ENCODE measurements at places on chromosomes 13 and 19.

DNA sequence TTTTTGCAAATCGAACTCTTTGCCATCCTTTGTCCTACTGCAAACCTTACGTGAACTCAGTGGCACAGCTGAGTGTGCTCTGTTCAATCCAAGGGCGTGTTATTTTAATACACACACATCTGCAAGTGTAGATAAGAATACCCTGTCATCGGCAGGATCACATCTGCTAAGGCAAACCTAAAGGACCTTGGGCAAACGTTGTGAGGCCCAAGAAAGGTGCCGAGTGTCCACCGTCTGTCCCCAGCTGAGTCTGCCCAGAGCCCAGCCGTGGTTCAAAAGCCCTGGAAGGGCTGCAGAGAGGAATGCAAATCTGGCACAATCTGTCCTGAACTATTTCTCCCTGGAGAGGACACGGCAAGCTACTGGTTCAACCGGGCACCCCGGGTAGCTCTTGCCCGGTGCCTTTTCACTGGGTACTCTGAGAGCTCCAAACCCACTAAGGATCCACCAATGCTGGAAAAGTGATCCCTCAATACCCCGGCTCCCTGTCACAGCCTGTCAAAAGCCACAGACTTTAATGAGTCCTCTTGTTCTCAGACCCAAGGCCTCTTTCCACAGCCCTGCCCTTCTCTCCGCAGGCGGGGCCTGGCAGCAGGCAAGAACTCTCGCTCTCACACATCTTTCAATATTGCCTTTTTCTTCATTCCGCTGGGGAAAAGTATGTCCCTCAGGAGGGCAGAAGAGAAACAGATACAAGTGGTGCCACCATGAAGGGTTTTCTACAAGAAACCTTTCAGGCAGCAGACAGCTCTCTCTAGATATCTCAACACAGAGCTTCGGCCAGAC, 17.0 kb downstream of the SLC7A1 start:
- DNase-seq: no peak

GRCh38 chr13:63901630-63902029, 2486.0 kb upstream of the PCDH20 start:
- DNase-seq: no peak

GRCh38 chr13:110244976-110245375, 62.0 kb downstream of the COL4A1 start:
- DNase-seq: no peak

GRCh38 chr19:5911366-5911765, 2.7 kb upstream of the CAPS start:
- DNase-seq: no peak

GRCh38 chr19:5693195-5694166, 3.4 kb downstream of the RPL36 start:
- DNase-seq: peak; percentile 31

GRCh38 chr13:73223372-73223781, 164.6 kb downstream of the KLF5 start:
- peak; percentile 30 for DNase-seq

DNA sequence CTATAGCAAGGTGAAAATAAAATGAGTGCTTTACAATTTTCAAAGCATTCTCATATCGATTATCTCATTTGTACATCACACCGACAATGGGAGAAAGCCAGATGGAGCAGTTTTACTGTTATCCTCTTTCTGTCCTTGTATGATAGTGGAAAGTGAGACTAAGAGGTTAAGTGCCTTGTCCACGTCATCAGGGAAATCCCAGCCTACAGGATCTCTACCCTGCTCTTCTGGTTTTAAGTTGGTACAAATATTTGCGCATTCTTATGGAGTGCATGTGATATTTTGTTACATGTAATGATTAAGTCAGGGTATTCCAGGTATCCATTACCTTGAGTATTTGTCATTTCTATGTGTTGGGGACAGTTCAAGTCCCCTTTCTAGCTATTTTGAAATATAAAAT, 12.4 kb upstream of the ENOX1 start:
- DNase-seq: no peak

DNA sequence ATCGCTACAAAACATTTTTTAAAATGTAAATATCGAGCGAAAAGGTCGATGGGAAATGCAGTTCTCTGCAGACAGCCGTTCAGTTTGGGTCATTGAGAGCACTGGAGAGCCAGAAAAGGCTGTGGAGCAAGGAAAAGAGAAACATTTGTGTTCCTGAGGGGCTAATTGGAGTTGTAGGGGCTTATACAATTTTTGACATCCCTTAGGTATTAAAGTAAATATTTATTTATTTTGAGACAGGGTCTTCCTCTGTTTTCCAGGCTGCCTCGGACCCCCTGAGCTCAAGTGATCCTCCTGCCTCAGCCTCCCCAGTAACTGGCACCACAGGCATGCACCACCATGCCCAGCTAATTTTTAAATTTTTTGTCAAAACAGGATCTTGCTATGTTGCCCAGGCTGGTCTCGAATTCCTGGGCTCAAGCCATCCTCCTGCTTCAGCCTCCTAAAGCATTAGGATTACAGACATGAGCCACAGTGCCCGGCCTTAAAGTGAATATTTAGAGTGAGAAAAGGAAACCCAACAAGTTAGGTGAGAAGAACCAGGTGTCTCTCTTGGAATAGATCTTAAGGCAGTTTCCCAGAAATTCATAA, 825 bp upstream of the YIF1B start:
- no peak for DNase-seq

GRCh38 chr13:67437244-67437643, 207.1 kb upstream of the PCDH9 start:
- no peak for DNase-seq

GRCh38 chr13:34207334-34207733, 389.4 kb downstream of the RFC3 start:
- DNase-seq: no peak

DNA sequence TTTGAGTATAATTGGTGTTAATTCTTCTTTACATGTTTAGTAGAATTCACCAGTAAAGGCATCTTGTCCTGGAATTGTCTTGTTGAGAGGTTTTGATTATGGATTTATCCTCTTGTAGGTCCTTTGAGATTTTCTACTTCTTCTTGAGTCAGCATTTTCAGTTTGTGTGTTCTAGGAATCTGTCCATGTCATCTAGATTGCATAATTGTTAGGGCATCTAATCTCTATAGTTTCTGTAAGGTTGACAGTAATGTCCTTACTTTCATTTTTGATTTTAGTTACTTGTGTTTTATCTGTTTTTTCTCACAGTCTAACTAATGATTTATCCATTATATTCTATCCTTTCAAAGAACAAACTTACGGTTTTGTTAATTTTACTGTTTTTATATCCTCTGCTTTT, 492.0 kb downstream of the FGF9 start:
- DNase-seq: no peak

DNA sequence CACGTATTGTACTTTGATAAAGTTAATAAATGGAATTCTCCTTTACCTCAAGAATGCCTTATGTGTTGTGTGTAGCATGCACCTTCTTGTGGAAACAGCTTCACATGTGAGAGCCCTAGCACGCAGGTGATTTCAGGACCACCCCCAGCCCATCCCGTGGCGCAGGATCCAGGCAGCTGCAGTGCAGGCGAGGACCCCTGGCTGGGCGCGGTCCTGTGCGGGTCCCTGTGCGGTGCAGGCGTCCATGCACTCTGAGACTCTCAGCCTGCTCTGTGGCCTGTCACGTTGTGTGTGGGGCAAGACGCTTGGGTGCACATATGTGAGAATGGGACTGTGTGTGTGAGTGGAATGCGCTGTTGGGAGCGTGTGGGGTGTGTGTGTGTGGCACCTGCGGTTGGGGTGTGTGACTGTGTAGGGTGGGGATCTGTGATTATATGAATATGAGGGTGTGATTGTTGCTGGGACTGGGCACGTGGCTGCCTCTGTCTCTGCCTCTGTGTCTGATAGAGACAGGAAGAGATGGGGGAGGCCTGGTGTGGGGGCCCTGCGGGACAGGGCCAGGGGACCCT, 30.8 kb downstream of the WTIP start:
- no peak for DNase-seq

DNA sequence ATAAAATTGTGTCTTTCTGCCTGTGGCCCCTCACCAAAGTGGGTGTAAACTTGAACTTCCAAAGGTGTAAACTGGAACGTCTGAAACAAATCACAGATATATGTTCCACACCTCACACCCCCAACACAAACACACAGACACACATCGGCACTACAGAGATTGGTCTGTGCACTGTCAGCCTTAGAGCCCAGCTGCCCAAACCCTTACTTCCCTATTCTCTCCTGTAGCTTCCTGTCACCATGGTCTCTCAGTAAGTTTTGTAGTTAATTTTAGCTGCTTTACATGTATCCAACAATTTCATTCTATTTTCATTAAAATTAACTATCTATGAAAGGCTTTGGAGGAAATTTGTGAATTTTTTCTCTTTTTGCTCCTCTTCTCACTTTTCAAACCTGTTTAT, 5.4 kb downstream of the TM9SF2 start:
- no peak for DNase-seq

GRCh38 chr19:45499196-45500180, 1.2 kb downstream of the PPM1N start:
- peak; percentile 61 for DNase-seq

DNA sequence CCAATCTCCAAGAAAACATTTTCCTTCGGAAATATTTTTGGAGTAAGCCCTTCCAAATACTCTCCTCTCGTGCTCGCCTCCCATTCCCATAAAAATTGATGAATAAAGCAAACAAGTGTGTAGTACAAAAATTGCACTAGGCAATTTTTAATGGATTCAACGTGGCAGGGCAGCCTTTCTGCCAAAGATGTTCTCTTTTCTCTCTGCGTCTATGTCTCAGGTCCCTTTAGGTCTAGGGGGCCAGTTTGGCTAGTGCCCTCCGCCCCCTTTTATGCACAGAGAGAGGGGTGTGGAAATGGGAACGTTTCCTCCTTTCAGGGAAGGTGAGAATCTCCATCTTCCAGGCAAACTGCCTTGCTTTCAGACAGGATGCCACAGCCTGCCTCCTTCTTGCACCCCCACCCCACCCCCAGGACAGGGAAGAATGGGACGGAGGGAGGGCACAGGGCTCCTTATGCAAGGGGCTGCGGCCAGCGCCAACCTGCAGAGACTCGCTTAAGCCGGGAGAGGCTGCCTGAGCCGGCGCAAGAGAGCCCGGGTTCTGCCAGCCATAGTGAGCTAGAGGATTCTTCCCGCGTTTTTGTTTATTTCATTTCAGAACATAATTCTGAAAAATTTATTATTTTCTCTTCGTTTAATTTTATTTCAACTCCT, 2.7 kb upstream of the ZIC2 start:
- no peak for DNase-seq

DNA sequence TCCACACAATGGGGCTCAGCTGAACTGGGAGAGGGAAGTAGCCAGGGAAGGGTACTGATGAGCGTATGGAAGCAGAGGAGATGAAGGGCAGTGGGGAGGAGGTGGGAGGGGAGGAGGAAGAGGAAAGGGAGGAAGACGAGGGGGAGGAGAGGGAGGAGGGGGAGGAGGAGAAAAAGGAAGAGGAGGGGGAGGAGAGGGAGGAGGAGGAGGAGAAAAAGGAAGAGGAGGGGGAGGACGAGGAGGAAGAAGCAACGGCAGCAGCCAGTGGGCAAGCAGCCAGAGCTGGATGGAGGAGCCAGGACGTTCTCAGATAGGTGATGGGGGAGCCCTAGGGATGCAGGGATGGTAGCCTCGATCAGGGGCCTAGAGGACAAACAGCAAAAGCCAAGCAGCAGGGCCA, 5.6 kb downstream of the CERS4 start:
- DNase-seq: no peak

GRCh38 chr13:59635589-59635988, 528.1 kb downstream of the DIAPH3 start:
- no peak for DNase-seq
